ENCODE measurements at places on chromosomes 12 and 14.

- DNase-seq, result no peak
Measured at GRCh38 chr14:67071506-67071905, 117.7 kb upstream of the GARIN2 start.

DNA sequence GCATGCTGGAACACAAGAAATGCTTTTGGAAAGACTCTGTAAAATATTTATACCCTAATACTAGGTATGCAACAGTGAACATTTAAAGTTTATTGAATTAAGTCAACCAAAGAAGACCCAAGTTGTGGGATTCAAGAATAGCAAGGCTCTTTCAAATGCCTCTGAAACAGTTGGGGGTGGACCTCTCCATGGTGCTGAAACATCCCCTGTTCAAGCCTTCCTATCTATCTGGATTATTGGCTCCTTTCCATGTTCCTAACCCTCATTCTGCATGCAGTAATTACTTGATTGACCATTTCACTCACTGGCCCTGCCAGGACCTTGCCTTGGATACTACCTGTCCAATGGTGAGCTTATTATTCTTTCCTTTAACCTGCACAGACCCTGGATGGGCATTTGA, 349.7 kb downstream of the NRXN3 start:
- peak; percentile 4 for DNase-seq

- DNase-seq, result peak; percentile 78
Measured at GRCh38 chr14:92719890-92720323, 28.5 kb downstream of the LGMN start.

DNA sequence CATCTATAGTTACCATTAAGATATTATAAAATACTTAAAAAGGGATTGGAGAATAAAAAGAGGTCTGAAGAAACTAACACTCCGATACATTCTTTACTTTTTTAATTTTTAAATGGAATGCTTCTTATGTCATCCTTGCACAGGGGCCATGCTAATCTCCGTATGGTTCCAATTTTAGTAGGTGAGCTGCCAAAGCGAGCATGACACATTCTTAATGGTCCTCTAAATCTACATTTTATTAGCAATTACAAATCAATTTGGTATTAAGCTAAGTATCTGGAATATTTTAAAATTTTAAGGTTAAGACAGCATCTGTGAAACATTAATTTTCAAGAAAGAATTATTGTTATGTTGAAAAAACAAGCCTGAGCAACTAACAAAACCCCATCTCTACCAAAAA, 6.2 kb upstream of the ARID4A start:
- DNase-seq, result no peak

DNA sequence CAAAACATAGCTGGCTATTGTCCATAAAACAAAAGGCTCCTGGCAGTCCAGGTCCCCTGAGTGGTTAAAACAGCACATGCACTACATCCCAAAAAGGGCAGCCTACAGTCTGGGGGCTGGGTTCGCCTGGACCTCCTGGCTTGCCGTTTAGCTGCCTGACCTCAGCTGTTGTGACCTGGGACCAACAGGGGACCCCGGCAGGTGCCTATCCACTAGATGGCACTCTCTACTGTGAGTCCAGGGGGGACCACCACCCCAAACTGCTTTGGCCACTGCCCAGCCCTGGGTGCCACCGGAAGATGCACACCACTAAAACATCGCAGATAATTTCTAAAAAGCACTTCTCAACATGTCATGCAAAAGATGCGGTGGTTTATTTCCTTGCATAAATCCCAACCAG, 2.9 kb upstream of the RTL1 start:
- DNase-seq, result no peak
